ENCODE measurements at places on chromosomes 3 and 15.
A peak's percentile ranks its signal among the peaks of the same experiment; 100 is the strongest.

DNA sequence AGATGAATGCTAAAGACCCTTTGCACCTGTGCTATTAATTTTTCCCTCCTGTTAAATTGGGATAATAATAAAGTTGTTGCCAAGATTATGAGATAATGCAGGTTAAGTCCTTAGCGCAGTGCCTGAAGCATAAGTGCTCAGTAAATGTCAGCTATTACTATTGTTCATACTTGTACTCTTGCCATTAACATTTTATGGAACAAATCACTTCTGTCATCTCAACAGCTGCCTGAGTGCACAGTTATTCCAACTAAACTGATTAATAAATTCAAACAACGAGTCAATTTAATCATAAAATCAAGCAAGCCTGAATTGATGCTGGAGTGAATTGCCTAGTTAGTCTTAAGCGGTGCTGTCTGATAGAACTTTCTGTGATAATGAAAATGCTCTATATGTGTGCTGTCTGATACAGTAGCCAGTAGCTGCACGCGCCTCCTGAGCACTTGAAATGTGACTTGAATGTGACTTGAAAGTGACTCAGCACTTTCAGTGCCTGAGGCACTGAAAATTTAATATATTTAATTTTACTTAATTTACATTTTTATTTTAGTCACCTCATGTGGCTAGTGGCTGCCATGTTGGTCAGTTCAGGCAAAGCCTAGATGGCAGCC lies 198.7 kb upstream of the PFN2 start:
- no peak for DNase-seq

- no peak for DNase-seq
Observed at GRCh38 chr15:44093836-44094235, 101.2 kb downstream of the FRMD5 start.

GRCh38 chr15:31458596-31459399 lies 132.2 kb downstream of the KLF13 start:
- no peak for DNase-seq

DNA sequence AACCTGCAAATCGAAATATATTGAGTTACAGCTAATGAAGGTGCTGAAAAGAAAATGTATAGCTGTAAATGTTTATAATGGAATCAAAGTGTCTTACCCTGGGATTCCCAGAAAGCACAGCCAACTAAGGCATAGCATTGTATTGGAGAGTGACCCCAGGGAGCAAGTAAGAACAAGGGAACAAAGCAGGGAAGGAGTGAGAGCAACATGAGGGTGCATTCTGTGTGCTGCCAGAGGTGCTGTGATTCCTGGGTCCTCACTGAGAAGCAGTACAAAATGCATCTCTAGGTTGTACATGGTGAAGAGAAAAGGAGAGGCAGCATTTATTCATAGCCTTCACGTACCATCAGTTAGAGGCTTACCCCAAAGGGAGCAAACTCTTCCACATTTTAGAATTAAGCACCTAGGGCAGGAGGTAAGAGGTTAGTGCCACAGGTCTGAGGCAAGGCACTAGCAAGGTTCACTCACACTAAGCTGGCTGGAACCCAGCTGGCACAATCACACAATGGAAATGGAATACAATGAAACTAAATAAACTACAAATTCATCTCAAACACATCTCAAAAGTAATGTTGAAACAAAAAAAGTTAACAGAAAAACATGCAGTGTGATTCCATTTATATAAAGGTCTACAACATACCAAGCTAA lies 151.5 kb upstream of the C2CD4B start:
- DNase-seq = no peak

DNA sequence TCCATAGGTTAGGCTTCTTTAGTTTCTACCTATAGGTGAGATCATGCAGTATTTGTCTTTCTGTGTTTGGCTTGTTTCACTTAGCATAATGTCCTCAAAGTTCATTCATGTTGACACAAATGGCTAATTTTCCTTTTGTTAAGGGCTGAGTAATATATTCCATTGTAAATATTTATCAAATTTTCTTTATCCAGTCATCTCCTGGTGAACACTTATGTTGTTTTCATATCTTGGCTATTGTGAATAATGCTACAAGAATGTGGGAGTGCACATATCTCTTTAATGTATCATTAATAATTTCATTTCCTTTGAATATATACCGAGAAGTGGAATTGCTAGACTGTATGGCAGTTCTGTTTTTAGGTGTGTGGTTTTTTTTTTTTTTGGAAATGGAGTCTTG lies 250.9 kb upstream of the SEMA6D start:
- DNase-seq = peak; percentile 74

DNA sequence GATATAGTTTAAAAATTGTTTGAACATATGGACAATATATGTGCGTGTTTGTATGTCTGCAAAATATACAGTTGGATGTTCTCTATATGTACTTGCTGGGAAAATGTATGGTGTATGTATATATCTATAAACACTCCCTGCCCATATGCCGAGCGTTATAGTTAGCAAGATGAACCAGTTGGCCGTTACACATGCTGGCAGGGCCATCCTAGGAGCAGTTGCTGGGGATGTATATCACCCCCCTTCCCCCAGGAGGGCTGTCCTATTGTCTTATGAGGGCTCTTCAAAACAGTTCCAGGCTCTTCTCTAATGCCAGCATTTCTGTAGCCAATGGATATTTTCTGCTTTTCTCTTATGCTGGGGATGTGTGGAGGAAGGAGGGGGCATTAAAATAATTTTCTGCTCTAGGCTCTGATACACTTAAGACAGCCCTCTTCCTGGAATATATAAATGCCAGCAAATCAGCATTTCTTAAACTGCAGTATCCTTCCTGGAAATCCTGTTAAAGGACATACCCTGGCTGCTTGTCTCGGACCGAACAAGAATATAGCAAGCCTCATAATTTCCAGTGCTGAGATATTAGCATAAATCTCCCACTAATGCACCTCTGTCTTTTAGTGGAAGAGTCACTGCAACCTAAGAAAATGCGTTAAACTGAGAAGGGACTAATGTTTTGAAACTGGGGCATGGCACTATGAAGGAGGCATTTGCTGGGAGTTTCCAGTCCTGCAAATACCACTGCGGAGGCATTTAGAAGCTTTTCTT lies 134.4 kb downstream of the MDFIC2 start:
- no peak for DNase-seq

- peak; percentile 73 for DNase-seq
Observed at GRCh38 chr3:4716706-4717362, 223.7 kb downstream of the ITPR1 start.

DNA sequence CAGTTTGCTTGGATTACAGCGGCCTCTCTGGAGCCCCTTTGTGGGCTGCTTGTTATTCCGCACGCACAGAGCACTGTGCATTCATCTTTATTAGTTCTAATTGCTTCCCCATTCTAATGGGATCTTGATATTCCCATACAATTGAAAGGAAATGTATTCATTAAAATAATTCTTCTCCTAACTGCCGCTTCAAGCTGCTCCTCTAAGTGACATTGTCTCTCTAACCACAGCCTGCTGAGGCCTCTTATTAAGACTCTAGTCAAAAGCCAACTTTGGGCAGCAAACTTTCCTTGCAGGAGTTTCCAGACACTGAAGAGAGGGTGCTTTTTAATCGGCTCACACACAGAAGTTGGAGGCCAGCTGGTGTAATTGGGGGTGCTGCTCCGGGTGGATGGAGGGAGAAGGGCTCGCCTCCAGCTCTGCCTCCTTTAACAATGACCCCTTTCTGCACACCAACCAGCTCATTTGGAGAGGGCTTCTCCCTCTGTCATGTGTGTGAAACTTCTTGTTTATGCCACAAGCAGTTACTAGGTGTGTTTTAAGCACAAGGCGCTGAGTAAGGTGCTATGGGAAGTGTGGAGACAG lies 5.6 kb upstream of the MAGEF1 start:
- DNase-seq = peak; percentile 6

DNA sequence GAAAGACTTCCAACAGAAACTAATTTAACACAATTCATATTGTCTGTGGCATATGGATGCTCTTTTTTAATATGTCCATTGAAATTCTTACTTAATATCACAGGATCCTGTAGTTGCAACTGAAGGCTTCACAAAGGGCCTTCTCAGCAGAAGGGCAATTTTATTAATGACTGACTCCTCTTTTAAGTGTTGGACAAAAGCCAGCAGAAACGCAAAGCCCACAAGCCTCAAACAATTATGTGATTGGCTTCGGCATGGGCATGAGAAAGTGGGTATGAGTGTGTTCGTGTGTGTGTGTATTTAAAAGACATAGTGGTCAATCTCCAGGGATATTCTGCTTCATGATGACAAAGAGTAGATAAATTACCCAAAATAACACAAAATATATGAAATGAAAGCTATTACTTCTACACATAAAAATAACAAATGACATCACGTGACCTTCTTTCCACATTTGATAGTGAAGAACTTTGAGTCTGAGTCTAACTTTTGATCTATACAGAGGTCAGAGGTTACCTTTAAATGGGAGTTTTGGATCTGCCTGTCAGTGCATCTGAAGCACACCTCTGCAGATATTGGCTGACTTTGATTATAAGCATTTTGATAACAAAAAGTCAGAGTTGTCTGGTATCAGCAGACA lies 496.9 kb downstream of the CADM2 start:
- no peak for DNase-seq

GRCh38 chr3:128235207-128235926 lies 82.1 kb downstream of the EEFSEC start:
- no peak for DNase-seq

- peak; percentile 31 for DNase-seq
Observed at GRCh38 chr3:193816656-193817311, 223.8 kb downstream of the OPA1 start.

- peak; percentile 73 for DNase-seq
Observed at GRCh38 chr3:62084558-62084957, 288.8 kb downstream of the FEZF2 start.

- peak; percentile 6 for DNase-seq
Observed at GRCh38 chr15:72271895-72272212, 500 bp downstream of the PARP6 start.

DNA sequence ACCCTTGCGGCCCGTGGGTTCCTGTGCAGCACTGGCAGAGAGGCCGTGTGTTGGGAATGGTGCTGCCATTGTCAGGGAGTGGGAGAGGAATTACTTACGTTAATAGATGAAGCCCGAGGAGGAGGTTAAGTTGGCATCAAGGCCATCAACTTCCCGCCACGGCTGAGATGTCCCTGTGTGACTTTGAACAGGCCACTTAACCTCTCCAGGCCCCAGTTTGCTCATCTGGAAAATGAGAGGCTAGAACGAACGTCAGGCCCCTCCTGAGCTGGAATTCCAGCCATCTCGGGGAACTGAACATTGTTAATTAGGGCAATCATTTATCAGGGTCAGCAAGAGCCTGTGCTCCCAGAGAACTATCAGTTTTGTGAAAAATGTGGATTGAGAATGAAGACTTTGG lies 91.4 kb upstream of the MYZAP start:
- DNase-seq = no peak

DNA sequence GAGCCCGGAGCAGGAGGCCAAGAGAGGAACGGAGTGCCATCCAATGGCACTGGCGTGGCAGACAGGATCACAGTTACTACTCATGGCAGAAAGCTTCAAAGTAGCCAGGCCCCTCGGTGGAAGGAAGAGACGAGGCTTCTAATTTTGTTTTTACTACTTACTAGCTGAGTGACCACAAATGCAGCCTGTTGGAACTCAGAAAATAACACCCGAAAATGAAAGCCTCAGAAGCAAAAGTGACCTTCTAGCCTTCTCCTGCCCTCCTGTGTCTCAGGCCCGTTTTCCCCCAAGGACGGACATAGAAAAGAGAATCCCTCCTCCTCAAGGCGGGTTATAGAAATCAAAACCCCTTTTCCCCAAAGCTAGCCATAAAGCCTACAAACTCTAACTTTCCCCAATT lies 9.9 kb upstream of the STRA6 start:
- DNase-seq = no peak

- DNase-seq = peak; percentile 68
Observed at GRCh38 chr15:75578948-75579920, at the start of gene PTPN9. Gene PTPN9 (minus strand): TSS chr15:75579315. CDS start chr15:75578776, 539 bp downstream.

GRCh38 chr3:15578289-15578867 lies 23.0 kb downstream of the HACL1 start:
- no peak for DNase-seq

DNA sequence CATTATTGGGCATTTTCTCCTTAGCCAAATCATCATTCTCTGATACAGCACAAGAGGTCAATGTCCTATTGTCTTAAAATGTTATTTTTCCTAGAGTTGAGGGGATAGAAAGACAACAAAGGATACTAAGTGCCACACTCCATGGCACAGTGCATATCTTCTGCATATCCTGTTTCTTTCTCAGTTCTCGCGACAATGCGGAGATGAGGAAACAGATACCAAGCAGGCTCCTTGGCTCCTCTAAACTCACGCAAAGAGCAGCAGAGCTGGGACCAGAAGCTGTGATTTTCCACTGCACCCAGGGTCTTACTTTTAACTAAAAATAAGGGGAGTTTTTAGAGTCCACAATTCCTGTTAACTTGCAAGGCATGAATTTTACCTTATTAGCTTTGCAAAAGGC lies 10.5 kb upstream of the VGLL4 start:
- DNase-seq = no peak

DNA sequence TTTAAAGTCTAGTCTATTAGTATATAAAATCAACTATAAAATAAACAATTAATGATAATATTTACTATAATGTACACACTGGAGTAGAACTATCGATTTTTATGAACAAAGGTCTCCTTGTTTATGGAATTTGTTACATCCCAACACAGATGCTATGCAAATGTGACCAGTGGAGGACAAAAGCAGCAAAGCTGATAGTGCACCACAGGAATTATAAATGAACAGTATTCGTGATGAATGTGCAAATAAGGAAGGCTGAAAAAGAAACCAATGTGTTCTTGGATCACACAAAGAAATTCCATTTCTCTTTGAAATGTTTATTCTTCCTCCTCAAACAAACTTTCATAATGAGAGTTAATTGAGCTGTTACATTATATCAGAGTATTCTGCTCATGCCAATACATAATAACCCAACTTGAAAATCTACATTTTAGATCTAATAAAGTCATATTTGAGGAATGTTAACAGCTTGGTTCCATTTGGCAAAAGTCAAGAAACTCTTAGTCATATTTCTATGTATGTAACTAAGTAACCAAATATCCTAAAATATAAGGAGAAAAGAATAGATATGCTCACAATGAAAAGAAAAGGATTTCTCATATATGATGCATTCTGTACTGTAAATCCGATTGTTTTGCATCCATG lies 79.3 kb downstream of the NEK10 start:
- peak; percentile 39 for DNase-seq

- peak; percentile 17 for DNase-seq
Observed at GRCh38 chr3:138197058-138197457, 10.0 kb downstream of the ARMC8 start.

GRCh38 chr3:103440539-103441203 lies 1005.9 kb downstream of the ZPLD1 start:
- DNase-seq = peak; percentile 44

GRCh38 chr3:173622166-173622565 lies 224.6 kb downstream of the NLGN1 start:
- DNase-seq = peak; percentile 82

GRCh38 chr3:76961284-76961683 lies 78.6 kb upstream of the ROBO2 start:
- no peak for DNase-seq

GRCh38 chr3:112127522-112128494 lies 5.2 kb downstream of the GCSAM start:
- DNase-seq = no peak

- DNase-seq = peak; percentile 70
Observed at GRCh38 chr3:61560517-61561373, 626 bp upstream of the PTPRG start.
